ENCODE measurements at places on chromosomes 1 and 21.

GRCh38 chr1:30407865-30408580, 315.4 kb downstream of the MATN1 start:
- DNase-seq: no peak

- DNase-seq: no peak
Observed at GRCh38 chr1:241034203-241034936, 322.6 kb downstream of the RGS7 start.

DNA sequence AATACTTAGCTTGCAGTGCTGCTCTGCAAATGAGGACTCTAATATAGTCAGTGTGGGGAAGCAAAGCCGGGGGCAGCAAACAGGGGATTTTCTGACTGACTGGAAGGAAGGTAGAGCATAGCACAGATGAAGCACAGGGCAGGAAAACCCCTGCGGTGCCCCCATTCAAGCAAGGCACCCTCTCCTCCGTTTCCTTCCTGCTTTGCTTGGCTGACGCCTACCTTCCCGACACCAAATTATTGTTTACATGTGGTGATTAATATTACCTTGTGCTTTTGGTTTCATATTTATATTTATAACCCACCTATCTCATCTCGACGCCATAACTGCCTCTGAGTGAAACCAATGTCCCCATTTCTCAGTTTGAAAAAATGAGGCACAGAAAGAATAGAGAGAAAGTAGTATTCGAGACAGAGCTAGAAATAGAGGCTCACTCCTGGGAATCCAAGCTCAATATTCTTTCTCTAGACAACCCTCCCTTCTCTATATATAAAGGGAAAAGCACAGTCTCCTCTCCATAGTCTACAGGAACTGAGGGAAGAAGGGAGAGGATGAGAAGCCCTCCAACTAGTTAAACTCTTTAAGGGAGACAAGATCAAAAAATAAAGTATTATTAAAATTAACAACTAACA, 41.3 kb downstream of the PIK3C2B start:
- no peak for DNase-seq

DNA sequence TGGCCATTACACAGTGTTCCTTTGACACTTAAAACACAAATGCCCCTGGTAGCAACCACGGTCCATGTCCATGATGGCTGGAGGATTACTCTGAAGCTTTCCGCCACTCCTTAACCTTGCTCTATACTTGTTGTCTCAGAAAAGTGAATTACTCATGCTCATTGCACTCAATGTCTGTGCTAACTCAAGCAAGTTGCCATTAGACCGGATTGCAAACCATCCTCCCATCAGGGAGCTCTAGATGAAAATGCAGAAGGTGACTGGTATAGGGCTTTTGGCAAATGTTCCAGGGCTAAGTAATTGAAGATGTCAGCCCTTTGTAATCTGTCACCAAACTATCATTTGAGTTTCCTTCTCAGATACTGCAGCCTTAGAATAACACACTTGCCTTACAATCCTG, 1288.3 kb upstream of the B3GALT2 start:
- no peak for DNase-seq

DNA sequence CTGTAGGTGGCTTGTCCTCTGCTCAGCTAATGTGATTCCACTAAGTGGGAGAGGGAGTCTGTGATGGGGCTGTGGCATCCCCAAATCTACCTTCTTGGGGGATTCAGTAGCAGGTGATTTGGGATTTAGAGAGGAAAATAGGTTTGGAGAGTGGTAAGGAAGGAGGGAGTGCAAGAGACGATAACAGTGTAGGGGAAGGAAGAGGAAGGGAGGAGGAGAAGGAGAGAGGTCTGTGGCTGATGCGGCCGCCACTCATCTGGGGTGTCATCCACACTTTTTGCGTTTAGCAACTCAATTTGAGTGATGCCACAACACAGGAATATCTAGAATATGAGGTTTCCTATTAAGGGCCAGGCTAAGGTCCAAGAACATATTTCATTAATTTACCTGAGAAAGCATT, 23.8 kb upstream of the PCP4 start:
- DNase-seq: no peak

GRCh38 chr1:65108025-65108642, 39.9 kb upstream of the AK4 start:
- peak; percentile 84 for DNase-seq

DNA sequence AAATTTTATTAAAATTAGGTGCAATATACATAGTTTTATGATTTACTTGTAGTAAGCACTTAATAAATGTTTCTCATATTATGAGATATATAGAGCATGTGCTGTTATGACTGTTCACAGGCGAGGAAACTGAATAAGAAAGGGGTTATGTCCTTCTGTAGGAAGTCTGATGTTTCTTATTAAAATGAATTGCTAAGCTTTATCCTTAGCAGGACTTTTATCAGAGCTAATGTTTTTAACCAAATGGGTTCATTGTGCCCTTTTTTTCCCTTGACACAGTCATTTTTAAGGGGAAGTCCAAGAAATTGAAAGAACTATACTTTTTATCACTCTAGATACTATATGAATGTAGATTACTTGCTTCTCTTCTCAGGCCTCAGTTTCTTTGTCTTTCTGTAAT, 285.2 kb downstream of the PTPRC start:
- DNase-seq: no peak

DNA sequence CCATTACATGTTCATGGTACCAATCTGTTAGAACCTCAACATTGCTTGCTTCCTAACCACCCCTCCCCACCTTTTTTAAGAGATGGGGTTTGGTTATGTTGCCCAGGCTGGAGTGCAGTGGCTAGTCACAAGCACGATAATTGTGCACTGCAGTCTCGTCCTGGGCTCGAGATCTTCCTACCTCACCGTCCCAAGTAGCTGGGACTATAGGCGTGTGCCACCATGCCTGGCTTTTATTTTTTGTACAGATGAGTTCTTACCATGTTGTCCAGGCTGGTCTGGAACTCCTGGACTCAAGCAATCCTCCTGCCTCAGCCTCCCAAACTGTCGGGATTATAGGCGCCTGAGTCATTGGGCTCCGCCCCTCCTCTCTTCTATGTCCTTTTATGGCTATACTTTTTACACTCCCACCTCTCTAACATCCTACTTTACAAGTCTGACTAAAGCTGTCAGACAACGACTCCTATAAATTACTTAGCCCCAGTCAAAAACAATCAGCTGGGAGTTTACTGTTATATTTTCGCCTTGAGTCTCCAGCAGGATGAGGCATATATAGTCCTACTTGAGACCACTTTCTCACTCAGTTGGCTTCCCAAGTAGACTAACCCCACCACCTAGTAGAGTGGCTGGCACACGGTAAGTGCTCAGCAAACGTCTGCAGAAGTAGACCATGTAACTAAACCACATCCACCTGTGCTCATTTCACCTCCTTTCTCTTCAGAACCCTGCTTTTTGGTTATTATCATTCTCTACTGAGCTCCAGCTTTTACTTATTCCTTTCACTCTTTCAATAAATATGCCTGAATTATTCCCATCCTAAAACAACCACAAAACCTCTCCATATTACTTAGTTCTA, 13.8 kb downstream of the ENSA start:
- no peak for DNase-seq

GRCh38 chr1:30340934-30341333, 382.5 kb downstream of the MATN1 start:
- no peak for DNase-seq

- no peak for DNase-seq
Observed at GRCh38 chr1:175620376-175620775, 123.0 kb downstream of the TNR start.

DNA sequence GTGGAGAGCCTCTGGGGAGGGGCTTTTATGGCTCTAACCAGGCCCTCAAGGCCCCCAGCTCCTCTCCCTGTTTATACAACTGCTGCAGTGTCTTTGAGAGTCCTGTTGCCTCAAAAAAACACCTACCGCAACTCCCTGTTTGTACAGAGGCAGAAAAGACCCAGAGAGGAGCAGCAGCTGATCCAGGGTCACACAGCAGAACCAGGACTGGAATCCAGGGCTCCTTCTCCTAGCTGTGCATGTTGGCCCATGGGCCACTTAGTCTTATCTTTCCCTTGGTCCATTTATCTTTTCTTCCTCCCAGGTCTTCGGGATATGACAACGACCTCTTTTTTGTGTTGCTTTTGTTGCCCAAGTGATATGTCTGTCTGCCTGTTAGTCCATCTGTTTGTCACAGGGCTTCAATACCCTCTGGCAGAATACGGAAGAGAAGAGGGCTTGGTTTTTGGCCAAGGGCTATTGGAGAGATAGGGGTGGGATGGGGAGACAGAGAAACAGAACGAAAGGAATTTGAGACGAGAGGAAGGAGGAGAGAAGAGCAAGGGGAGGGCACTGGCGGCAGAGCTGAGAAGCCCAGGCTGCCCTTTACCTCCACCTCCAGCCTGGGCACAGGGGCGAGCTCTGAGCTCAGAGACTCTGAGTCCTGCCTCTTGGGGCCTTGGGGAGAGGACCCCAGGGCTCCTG, 33.5 kb upstream of the WASF2 start:
- no peak for DNase-seq

GRCh38 chr1:100622037-100622436, 84.1 kb downstream of the GPR88 start:
- DNase-seq: no peak
